NCI-H524 treated with DMSO at 0.1 percent for 48 hours (cell line): ENCODE measurements at places on chromosomes 2 and 18.

DNA sequence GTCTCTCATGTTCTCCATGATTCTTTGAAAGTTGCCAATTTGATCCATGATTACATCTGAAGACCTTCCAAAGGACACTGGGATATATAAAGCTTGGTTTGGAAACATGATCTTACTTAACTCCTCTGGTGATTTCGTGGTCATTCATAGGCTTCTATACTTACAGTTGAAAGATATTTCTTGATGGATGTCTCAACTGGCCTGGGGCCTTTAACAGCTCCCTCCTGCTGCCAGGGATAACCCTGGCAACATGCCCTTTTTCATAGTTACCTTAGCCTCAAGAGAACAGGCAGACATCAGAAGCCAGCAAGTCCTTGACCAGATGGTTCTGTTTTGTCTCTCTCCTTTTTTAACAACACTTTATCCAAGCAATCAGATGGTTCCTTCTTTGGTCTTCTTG, 23.5 kb upstream of the MFF start:
- DNase-seq: no peak

DNA sequence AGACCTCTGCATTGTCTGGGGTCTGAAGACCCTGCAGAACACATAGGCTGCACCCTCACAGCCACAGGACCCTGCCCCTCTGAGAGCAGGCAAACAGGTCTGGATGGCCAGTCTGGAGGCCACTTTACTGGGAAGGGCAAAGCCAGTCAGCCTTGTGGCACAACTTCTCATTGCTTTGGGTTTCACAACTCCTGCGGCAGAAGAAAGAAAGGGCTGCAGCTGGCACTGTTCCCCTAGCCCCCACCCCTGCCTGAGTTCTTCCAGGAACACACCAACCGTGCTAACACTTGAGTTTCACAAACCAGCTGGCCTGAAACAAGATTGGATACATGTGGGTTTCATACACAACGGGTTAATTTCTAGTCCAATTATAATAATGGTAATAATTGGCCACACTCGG, 276.5 kb upstream of the MGAT5 start:
- DNase-seq: no peak

DNA sequence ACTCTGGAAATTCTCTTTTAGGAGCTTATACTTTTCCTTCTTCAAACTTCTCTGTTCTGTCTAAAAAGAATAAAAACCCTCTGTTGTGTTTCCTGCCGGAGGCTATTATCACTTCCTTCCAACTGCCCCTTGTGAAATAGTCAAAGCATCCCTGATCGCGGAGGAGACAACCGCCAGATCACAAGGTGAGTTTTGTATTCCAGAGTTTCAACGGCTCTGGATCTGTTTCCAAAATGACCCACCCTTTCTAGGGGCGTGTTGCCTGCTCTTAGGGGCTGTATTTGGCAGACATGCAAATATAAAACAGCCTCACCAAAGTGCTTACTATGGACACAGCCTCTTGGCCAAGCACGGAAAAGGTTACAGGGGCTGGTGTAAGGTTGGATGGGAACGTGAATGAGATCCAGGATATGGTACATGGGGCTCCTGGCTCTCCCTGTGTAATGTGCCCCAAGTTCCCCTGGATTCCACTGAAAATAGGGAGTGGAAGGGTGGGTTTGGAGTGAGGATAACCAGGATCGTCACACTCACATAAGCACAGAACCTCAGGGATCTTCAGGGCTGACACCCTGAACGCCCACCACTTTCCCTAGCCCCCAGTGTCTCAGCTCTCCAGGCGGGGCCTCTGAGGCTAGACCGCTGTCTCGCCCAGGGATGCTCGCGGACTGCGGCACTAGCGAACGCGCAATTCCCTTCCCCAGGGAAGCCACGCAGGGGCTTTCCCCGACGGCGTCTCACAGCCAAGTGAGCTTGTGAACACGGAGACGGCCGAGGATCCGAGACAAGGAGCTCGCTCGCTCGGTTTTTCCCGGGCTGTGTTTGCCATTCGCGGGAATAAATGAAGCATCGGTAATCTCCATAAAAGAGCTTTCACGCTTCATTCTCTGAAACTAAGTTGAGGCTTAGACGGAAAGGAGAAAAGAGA, 14.4 kb downstream of the EN1 start:
- DNase-seq: no peak

DNA sequence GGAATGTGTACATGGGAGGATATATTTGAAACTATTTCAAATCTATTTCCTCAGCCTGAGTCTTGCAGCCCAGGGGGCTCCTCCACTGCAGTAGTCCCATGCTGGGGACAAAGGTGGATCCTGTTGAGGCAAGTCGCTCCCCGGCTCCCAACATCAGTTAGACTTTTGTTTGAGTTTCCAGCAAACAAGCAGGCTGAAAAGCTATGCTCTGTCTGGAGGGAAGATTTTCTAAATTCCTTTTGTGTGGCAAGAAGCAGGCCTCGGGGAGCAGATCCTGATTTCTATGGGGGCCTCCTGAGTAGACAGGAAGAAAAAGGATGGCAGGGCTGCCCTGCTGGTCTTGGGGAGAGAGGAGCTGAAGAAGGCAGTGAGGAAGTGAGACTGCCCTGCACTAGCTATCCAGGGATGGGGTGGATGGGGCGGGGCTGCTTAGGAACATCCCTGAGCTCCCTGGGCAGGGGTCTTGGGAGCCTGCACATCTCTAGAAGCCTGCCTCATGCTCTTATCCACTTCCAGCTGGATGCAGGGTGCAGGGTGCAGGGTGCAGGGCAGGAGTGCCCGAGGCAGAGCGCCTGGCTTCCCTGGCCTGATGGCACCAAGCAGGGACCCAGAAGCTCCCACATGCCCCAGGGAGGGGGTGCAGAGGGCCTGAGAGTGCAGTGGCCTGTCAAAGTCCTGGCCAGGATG, 6.0 kb upstream of the CIB4 start:
- DNase-seq: no peak

DNA sequence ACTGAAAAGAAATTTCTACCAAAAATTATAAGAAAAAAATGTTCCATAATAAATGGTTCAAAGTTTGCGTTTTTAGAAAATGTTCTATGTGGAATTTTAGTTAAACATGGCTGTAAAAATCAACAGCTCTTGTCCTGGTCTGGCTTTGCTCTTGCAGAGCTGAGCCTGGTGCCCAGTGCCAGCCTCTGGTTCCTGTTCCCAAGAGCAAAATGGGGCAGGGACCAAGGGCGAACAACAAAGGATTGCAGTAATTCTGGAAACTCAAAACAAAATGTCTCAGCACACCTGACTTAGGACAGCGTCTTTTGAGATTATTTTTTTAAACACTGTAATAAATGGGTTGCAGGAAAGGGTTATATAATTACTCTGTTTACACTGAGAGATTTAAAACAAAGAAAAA, 174.7 kb downstream of the ANAPC1 start:
- no peak for DNase-seq
